Lower lobe of right lung (tissue), 2 donors: ENCODE measurements at places on chromosomes 1 and 21. TPM values are rescaled to one million over a fixed set of nuclear protein-coding genes. Genes with fewer than 3 reads are reported as not detected.

Gene OR2T33
- total RNA-seq: not detected

Gene MYOG
- not detected for total RNA-seq

Gene SYNJ1
- total RNA-seq: 23.1 TPM

Gene MCOLN3
- total RNA-seq: 7.6 TPM

GRCh38 chr1:63662056-63662836 lies 69.0 kb downstream of the PGM1 start:
- DNase-seq: no peak

DNA sequence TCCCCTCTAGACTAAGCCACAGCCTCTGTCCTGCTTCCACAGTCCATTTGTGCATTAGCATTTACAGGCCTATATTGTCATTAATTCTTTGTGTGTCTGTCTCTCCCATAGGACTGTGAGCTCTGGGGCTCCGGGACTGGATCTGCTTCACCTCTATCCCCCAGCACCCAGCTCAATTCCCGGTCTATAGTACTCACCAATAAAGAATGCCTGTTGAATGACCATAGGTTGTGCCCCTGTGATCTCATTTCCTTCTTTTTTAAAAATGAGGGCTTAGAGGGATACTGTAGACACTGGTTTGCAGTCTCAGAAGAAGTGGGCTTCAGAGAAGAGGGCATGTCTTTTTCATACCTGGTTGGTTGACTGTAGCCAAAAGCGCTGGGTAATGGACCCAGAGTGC lies 8.8 kb upstream of the POU3F1 start:
- DNase-seq: no peak

DNA sequence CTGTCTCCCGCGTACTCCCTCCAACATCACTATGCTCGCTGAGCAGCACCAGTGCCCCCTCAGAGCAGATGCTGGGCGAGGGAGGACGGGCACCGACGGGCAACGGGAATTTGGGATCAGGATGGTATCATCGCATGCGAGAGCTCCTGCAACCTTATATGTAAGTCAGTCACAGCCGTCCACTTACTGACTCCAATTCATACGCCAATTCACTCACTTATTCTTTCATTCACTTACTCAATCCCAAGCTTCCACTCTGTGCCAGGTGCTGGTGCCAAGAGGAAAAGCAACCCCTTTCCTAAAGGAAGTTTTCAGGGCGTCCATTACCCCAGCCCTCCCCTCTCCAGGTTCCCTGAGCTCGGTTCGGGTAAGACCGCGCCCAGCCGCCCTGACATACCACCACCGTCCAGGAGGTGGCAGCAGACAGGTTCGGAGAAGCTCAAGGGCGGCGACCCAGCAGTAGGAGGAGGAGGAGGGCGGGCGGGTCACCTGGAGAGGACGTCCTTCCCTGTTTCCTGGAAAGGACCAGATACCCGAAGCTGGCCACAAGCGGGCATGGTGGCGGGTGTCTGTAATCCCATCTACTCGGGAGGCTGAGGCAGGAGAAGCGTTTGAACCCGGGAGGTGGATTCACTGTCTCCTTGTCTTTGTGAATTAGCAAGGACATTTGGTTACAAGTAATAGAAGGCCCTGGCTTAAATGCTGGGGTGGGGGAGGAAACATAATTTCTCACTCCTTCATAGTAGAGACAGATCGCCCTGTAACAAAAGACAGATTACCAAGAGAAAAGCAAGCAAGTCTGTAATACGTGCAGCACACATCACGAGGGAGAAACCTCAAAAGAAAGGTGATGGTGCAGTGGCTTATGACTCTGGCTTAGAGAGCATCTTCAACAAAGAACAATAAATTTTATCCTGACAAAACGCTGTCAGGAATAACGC lies 7.6 kb upstream of the IL22RA1 start:
- DNase-seq: peak; percentile 92

GRCh38 chr1:168057921-168058320 lies 78.8 kb downstream of the GPR161 start:
- DNase-seq: no peak

DNA sequence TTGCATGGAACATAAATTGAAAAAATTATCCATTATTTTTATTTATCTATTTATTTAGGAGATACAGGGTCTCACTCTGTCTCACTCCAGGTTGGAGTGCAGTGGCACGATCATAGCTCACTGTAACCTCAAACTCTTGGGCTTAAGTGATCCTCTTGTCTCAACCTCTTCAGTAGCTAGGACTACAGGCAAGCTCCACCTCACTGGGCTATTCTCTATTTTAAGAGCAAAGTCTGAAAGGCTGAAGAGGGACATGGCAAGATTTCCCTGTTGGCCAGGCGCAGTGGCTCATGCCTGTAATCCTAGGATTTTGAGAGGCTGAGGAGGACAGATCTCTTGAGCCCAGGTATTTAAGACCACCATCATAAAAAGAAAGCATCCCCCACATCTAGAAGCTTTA lies 14.0 kb upstream of the RC3H1 start:
- DNase-seq: no peak

DNA sequence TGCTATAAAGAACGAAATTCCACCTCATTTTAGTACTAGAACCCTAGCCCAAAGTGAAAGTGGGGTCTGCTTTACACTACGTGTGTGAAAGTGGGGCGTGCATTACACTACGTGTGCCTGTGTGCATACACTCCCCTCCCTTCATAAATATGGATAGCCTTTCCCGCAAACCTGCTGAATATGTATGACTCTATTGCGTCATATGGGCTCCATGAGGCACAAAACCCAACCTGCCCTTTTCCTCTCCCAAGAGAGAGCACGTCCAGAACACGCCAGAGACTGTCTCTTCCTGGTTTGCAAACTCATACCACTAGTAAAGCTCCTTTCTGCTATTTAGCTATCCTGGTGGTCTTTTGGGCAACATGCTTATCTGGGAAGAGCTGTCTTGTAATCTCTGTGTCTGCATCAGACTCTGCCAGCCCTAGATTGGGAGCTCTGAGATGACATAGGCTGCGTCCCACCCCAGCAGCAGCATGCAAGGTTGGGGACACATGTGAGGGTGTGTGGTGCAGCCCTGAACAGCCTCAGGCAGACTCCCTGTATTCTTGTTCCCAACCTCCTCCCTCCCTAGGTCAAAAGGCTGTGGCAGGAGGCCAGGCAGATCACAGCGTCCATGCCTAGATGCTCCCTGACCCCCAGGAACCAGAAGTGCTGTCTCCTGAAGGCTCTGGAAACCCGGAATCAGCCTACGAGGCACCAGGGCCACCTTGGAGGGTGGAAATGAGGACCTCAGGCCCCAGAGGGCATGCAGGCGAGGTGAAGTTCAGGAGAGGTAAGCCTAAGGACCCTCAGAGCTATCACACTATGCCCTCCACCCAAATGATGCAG lies 12.3 kb upstream of the PADI1 start:
- DNase-seq: no peak

- peak; percentile 58 for DNase-seq
Observed at GRCh38 chr1:114756949-114757454, 782 bp downstream of the CSDE1 start.

DNA sequence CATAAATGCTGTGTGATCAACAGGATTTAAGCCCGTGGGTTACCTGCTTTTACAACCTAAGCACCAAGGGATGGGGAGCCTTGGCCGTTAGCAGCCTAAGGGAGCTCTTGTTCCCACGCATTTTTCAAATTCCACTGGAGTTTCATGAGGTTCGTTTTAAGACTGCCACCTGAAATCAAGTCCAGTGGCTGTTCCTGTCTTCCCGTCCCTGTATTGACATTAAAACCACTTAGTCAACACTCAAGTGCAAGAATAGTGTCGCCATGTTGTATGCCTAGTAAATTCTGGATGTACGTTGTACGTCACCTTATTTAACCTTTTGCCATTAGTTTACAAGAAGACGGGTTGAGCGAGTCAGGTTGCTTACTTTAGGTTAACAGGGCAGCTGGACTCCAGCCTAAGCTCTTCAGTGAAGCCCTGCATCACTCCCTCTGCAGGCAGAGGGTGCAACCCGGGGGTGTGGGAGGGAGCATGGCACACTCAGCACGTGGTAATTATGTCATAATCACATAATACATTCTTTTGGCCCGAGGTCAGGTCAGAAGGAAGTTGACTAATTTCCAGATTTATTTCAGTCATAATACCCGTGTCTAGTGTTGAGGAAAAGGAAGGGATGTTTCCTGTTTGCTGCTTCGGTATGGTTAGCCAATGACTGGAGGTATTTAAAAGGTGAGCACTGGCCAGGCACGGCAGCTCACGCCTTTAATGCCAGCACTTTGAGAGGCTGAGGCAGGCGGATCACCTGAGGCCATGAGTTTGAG lies 42.5 kb downstream of the CNST start:
- peak; percentile 93 for DNase-seq

- no peak for DNase-seq
Observed at GRCh38 chr1:25927521-25928265, 21.5 kb upstream of the STMN1 start.

- DNase-seq: no peak
Observed at GRCh38 chr21:29433366-29434059, 134.8 kb downstream of the BACH1 start.

- no peak for DNase-seq
Observed at GRCh38 chr1:171166361-171166760, 18.7 kb upstream of the FMO2 start.

- DNase-seq: no peak
Observed at GRCh38 chr1:93025572-93025971, 53.5 kb upstream of the MTF2 start.
